ENCODE measurements at places on chromosomes 11 and 22.

DNA sequence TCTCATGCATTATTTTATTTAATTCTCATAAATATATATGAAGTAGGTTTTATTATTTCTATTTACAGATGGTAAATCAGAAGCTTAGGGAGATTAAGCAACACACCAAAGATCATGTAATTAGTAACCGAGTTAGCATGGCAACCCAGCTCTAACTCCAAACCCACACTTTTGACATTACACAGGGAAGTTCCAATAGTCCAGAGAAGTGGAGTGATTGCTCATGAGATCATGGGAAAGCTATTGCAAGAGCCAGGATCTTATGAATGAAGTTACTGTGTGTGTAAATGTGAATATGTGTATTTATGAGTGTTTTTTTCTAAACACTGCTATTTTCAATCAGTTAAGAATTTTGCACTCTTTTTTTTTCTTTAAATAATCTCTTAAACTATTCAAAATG lies 225.8 kb upstream of the KIRREL3 start:
- no peak for ATAC-seq

DNA sequence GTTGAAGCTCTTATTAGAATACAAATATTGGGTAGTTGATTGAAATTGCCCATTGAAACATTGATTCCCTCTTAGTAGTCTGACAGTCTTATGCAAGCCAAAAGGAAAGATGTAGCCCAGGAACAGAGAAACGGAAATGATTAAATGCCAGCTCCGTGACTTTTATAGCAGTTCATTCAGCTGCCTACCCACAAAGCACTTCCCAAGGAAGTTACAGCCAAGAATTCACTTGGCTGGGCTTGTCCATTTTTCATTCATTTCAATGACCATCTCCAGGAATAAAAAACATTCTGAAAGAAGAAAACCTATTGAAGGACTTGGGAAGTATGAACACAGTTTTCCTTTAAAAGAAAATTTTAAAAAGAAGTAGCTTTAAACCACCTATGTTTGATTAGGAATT lies 62.0 kb downstream of the NCAM1 start:
- no peak for ATAC-seq

GRCh38 chr11:20421946-20422345 lies 34.4 kb downstream of the PRMT3 start:
- peak; percentile 64 for ATAC-seq

GRCh38 chr22:43236411-43237166 lies 49.7 kb upstream of the TTLL12 start:
- ATAC-seq = no peak

DNA sequence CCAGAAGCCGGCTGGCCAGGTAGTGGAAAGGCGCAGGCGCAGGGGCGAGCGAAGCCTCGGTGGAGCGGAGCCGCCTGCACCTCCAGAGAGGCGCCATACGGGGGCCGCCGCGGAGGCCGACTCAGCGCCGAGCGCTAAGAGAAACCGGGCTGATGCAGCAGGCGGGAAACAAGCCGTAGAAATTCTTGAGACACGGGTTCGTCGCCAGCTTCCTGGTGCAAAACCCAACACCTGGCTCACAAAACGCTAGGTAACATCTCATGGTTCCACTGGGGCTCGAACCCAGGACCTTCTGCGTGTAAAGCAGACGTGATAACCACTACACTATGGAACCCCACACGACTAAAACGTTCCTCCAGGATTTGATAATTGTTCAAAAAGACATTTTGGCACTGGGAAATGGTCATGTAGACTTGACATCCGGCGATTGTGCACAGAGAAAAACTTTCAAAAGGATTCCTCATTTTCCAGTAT lies 39.1 kb downstream of the OR4D9 start:
- peak; percentile 91 for ATAC-seq

GRCh38 chr22:32042924-32043323 lies at the start of gene SLC5A1:
Gene SLC5A1 (plus strand): TSS chr22:32043261. CDS start chr22:32043282, 21 bp downstream.
- no peak for ATAC-seq

- ATAC-seq = no peak
Measured at GRCh38 chr11:114209904-114210303, 86.3 kb upstream of the NNMT start.

DNA sequence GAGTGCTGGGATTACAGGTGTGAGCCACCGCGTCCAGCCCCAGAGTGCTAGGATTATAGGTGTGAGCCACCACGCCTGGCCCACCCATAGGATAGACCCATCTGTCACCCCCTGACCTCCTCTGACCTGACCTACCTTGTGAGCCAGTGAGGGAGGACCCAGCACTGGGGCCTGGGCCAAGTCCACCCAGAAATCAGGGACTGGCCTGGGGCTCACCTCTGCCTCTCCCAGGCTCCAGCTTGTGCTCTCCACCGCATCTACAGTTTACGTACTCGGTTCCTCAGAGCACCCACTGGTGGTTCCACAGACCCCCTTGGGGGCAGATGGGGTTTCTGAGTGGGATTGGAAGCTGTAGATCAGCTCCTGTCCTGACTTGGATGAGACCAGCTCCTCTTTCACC lies 6.4 kb downstream of the SLC29A2 start:
- ATAC-seq = no peak

- ATAC-seq = no peak
Measured at GRCh38 chr22:32331236-32331917, 26.3 kb upstream of the RFPL3 start.

DNA sequence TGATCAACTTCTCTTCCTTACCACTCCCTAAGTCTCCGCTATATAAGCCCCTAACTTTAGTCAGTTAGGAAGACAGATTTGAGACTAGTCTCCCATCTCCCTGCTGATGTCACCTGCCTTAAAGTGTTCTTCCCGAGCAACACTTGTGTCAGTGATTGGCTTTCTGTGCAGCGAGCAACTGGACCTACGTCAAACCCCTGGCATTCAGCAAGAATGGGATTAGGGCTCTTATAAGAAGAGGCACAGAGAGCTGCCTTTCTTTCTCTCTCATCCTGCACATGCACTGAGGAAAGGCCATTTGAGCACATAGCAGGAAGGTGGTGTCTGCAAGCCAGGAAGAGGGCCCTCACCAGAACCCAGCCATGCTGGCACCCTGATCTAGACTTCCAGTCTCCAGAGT lies 116.6 kb upstream of the THY1 start:
- ATAC-seq = no peak

- no peak for ATAC-seq
Measured at GRCh38 chr11:26847459-26847858, 125.6 kb upstream of the SLC5A12 start.

GRCh38 chr22:27684901-27685300 lies 116.7 kb downstream of the MN1 start:
- no peak for ATAC-seq

GRCh38 chr22:24845041-24845898 lies 39.3 kb downstream of the SGSM1 start:
- ATAC-seq = no peak

DNA sequence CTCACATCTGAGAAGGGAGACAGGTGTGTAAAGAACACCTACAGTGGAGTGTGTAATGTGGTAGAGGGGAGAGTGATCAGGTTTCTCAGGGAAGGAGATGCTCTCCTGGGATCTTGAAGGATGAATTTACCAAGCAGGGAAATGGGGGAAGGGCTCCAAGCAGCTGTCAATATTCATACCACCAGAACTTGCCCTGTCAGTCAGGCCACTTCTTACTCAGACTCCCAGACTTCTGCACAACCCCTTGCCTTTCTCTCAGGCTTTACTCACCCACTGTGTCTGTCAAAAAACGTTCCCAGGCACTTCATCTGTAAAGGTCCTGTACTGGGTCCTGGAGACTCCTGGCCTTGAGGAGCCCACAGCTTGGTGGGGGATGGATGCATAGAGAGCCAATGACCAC lies 14.0 kb upstream of the FCHSD2 start:
- no peak for ATAC-seq

DNA sequence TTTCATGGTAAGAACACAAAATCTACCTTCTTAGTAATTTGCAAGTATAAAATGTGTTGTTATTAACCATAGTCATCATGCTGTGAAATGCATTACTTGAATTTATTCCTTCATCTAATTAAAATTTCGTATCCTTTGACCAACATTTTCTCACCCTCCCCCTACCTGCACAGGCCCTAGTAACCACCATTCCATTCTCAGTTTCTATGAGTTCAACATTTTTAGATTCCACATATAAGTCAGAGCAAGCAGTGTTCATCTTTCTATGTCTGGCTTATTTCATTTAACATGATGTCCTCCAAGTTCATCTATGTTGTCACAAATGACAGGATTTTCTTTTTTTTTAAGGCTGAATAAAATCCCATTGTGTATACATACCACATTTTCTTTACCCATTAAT lies 43.5 kb upstream of the CCDC179 start:
- ATAC-seq = no peak

- ATAC-seq = no peak
Measured at GRCh38 chr11:2303627-2304505, 2.1 kb downstream of the TSPAN32 start.

- ATAC-seq = no peak
Measured at GRCh38 chr11:111438846-111439520, 59.9 kb upstream of the POU2AF1 start.

- ATAC-seq = no peak
Measured at GRCh38 chr11:35167426-35167954, 28.5 kb downstream of the CD44 start.

- ATAC-seq = no peak
Measured at GRCh38 chr22:25847451-25847850, 105.5 kb downstream of the MYO18B start.

DNA sequence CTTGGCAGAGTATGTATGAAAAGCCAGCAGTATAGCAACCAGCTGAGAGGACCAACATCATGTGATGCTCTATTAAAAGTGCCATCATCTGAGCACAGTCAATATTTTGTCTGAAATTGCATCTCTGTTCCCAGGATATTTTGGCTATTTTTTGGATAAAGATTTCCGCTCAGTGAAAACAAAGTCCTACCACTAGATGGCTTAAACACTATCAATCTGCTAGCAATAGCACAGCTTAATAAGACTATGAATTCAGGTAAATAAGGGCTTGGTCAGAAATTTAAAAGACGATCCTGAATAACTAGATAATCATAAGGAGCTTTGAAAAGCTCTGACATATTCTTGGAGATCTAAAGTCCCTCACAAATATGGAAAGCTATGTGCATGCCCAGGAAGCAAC lies 74.4 kb downstream of the MS4A13 start:
- no peak for ATAC-seq

DNA sequence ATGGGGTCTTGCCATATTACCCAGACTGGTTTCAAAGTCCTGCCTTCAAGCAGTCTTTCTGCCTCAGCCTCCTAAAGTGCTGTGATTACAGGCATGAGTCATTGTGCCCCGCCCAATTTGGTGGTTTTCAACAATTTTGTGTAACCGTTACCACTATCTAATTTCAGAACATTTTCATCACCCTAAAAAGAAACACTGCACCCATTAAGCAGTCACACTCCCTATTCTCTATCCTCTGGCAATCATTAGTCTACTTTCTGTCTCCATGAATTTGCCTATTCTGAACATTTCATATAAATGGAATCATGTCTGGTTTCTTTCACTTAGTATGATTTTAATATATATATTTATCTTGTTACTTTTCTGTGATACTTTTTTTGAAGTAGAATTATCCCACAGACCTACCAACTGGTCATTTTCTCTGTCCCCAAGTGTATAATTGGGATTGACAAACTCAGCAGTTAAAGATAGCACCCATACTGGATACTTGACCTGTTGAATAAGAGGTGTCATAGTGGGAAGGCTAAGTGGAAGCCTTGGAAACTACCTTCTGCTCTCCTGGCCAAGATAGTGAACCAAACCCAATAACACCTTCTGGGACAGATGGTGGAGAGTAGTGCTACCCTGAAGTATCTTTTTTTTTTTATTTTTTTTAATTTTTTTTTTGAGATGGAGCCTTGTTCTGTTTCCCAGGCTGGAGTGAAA lies 64.8 kb downstream of the STIM1 start:
- peak; percentile 86 for ATAC-seq

All from activated CD4-positive, CD25-positive, alpha-beta regulatory T cell treated with anti-CD3 and anti-CD28 coated beads, Interleukin-2, amount 50 U/mL, for 24 hours (primary cell).